Kidney capillary endothelial cell (primary cell): ENCODE measurements at places on chromosomes 4 and X.

GRCh38 chr4:84167093-84167492 is 332.0 kb downstream of the NKX6-1 start:
- no peak for DNase-seq

DNA sequence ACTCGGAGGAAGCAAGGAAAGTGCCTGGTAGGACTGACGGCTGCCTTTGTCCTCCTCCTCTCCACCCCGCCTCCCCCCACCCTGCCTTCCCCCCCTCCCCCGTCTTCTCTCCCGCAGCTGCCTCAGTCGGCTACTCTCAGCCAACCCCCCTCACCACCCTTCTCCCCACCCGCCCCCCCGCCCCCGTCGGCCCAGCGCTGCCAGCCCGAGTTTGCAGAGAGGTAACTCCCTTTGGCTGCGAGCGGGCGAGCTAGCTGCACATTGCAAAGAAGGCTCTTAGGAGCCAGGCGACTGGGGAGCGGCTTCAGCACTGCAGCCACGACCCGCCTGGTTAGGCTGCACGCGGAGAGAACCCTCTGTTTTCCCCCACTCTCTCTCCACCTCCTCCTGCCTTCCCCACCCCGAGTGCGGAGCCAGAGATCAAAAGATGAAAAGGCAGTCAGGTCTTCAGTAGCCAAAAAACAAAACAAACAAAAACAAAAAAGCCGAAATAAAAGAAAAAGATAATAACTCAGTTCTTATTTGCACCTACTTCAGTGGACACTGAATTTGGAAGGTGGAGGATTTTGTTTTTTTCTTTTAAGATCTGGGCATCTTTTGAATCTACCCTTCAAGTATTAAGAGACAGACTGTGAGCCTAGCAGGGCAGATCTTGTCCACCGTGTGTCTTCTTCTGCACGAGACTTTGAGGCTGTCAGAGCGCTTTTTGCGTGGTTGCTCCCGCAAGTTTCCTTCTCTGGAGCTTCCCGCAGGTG is 637 bp downstream of the AR start:
- no peak for DNase-seq

DNA sequence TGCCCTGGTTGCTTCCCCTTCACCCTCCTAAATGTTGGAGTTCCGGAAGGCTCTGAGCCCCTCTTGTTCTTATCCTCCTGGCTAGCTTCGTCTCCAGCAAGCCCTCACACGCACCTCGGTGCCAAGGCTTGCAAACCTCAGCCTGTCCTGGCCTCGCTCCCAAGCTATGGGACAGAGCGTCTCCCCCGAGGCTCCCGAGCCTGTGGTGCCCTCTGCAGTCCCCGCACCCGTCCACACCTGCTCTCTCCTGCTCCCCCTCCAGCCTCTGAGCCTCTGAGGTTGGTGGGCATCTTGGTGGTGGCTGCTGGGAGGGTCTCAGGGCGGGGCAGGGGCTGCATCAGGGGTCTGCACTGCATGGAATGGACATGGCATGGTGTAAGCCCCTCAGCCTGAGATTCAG is 63.2 kb downstream of the TRMT44 start:
- DNase-seq, result no peak

DNA sequence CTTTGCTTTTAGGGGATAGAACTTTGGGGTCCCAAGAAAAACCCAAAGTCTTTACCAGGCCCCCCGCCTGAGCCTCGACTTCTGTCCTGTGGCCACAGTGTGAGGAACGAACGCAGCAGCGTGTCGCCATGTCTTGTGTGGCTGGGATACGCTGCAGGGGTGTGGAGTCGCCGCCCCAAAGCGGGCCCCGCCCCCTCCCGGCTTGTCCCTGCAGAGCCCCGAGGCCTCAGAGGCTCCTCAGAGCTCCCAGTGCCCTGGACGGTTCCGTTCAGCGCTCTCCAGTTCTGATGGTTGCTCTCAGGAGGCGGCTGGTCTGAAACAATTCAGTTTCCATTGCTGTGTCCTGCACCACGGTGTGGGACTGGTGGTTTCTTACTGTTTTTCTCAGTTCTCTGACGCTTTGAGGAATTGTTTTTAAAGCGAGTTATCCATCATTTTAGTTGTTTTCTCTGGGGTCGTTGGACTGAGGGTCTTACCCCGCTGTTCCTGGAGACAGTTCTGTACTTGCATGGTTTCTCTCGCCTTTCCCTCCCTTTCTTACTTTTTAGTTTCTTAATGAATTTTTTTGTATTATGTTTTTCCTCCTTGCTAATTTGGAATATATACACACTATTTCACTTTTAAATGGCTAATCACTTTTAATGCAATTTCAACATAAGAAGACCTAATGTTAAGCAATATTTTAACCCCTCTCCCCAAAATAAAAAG is 1.6 kb upstream of the IDUA start:
- no peak for DNase-seq

DNA sequence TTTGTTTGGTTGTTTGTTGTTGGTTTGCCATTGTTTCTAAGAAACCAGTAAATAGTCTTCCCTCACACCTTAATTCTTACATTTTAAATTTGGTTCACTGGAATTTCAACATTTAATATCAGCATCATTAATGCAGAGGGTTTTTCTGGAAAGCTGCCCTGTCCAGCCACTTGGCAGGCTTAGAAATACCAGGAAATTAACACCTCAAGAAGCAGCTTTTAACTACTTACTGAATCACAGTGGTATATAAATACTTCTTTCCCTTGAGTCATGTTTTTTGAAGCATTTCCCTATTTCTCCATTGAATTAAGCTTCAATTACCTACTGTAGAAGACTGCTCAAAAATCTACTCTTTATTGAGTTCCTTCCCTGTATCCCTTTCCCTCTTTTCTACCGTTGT is 1221.1 kb upstream of the ADGRL3 start:
- DNase-seq, result no peak

GRCh38 chr4:47617607-47618006 is 132.5 kb downstream of the ATP10D start:
- no peak for DNase-seq

DNA sequence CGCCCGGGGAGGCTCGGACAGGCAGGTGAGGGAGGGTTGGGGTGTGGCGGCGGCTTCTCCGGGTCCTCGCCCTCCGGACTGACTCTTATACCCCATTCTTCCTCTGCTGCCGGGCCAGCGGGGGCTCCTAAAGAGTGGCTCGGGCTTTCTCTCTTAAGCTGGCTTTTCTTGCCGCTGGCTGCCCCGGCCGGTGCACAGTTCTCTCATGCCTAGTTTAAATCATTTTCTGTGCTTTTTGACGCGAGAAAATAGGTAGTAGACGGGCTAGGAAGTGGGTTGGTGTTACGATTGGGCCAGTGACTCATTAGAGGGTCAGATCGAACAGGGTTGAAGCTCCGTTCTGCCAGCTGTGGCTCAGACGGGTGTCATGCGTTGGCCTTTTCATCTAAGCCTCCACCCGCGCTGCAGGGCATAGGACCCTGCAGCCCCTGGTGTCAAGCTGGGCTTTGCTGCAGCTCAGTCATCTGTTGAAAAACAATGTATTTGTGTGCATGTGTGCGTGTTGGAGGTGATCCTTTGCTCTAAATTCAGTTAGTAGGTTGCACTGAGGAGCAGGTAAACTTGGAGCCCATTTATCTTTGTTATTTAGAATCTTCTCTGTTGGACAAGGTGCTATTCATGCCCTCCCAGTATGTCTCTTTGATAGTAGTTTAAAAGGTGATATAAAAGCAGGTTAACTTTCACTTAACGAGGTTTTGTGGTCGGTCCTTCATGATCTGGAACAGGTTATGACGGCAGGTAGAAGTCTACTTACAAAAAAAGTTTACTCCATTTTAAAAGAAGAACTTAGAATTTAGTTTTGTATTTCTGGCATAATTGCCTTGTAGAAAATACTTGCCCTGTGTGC is 802 bp downstream of the BMP2K start:
- peak; percentile 77 for DNase-seq

DNA sequence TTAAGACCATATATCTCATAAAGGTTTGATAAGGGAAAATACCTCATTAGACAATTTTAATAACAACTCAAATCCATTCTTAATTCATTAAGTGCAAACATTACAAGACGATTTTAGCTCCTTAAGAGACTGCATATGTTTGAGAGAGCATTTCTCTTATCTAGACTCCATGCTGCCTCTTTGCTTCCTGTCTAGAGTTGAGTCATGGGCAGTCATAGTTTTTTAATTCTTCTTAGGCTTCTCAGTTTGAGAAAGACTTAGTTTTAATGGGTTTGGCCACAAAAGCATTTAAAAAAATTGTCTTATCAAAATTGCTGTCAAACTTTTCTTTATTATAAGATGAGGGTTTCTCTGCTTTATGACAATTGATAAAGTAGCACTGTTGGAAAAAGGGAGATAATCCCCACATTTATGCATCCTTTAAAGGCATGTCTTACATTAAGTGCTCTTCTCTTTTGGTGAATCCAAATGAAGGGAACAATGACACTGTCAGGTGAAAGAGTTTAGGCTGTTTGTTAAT is 713.4 kb downstream of the PCDH18 start:
- DNase-seq, result peak; percentile 80

DNA sequence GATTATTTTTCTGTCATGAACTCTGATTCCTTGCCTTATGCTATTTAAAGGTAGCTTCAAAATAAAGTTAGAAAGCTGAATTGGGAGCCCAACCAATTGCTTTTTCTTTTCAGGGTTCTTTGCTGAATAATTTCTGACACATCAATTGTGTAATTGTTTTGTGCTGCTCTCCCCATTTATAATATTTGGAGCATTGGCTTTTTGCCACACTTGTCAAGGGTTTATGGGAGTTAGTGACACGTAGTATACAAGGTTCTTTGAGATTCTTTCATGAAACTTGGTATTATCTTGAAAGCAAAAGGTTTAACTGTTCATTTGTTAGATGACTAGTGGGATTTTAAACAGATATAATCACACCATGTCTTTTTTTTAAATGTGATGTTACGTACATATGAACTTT is 80.9 kb downstream of the POLA1 start:
- DNase-seq, result no peak

DNA sequence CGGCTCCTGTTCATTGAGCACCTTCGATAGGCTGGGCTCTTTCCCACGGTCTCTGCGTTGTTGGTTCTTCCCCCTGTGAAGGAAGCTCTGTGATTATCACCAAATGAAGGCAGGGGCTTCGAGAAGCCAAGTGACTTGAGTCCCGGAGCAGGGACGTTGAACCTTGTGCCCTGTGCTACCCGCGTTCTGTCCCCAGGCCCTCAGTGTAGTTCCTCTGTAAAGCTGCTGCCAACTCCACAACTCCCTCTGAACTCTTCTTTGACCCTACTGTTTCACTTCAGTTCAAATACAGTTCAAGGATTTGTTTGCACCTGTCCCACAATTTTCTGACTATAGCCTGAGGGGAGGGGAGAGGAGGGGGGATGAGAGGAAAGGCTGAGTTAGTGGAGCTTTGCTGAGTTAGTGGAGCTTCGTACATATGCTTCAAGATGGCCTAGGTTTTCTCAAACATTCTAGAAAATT is 635 bp upstream of the PHF8 start:
- no peak for DNase-seq

DNA sequence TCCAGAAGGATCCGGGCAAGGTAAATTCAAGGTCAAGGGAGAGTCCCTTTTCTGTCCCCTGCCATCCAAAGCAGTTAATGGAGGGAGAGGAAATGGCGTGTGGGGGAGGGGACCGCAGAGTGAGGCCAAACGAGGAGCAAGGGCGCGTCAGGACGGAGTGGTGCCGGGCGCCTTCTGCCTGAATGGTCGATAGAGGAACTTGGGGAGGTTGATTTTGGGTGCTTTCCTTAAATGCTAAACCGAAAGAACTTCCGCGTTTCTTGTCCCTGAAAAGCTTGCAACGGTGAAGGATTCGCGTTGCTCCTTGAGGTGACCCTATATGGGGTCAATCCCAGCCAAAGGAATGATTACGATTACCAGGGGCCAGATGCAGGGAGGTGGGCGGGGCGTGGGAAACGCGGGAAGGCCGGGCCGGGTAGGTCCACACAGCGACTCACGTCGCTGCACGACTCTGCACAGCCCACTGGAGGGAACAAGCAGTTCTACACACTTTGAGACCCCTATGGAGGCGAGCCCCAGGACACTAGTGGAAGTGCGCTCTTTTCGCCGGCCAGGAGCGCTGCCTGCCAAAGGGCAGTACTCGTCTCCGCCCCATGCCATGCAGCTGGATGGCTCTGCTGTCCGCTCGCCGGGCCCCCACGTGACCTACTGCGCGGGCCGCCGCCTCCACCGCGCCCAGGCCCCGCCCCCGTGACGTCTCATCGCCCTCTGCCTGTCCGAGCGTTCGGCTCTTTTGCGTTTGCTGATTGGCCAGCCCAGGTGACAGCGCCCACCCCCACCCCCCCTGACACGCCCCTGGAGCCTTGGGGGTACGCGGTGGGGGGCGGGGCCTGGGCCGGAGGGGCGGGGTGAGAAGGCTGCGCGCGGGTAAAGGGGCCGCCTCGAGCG is 452 bp upstream of the GK start:
- DNase-seq, result peak; percentile 68

DNA sequence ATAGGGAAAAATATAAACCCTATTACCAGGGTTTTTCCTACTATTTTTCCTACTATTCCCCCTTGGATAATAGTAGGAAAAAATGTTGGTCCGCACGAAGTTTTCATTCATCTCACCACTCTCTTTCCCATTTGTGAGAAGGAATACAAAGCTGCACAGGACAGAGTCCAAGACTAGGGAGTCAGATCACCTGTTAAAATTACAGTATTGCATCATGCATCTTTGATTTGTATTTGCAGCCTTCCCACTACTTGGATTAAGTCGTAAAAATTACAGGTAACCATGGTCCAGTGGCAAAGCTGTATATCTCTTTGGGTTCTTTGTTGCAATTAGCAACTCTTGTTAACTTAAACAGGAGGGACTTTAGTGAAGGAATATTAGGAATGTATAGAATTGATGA is 121.5 kb downstream of the FNIP2 start:
- DNase-seq, result no peak

- no peak for DNase-seq
Measured at GRCh38 chr4:39642885-39643552, 4.4 kb upstream of the SMIM14 start.

DNA sequence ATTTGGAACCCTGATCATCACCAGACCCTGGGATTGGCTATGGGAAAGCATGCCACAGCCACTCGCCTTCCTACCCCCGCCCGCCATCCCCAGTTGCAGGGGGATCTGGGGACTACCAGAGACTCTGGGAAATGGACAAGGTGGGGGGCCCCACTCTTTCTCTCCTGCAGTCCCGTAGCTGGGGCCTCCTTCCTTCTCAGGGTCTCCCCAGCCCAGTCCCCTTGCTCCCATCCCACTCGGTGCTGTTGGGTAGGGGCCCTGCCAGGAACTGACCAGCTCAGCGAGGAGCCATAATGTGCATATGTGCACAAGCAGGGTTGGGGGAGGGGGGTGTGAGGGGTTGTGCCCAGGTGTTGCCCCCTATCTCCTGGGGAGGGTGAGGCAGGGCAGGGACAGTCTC is 3.4 kb upstream of the USP11 start:
- no peak for DNase-seq

GRCh38 chr4:110309675-110310074 is 111.3 kb upstream of the ELOVL6 start:
- no peak for DNase-seq

GRCh38 chrX:69195192-69195591 is 29.9 kb upstream of the PJA1 start:
- no peak for DNase-seq

- DNase-seq, result peak; percentile 52
Measured at GRCh38 chr4:118816538-118817177, 19.3 kb downstream of the SEC24D start.

- no peak for DNase-seq
Measured at GRCh38 chrX:78075787-78076389, 28.2 kb upstream of the PGK1 start.
